ENCODE measurements at places on chromosomes 16 and 17.
A peak's percentile ranks its signal among the peaks of the same experiment; 100 is the strongest.

- DNase-seq = no peak
Measured at GRCh38 chr17:3916825-3917224, 560 bp upstream of the P2RX1 start.

GRCh38 chr16:68776821-68777485, 39.9 kb downstream of the CDH1 start:
- no peak for DNase-seq

- no peak for DNase-seq
Measured at GRCh38 chr16:31188450-31189411, 8.8 kb downstream of the FUS start.

GRCh38 chr16:27903046-27903655, 160.4 kb downstream of the GSG1L start:
- DNase-seq = no peak

- DNase-seq = peak; percentile 47
Measured at GRCh38 chr17:34797720-34798119, 163.5 kb downstream of the CCT6B start.

DNA sequence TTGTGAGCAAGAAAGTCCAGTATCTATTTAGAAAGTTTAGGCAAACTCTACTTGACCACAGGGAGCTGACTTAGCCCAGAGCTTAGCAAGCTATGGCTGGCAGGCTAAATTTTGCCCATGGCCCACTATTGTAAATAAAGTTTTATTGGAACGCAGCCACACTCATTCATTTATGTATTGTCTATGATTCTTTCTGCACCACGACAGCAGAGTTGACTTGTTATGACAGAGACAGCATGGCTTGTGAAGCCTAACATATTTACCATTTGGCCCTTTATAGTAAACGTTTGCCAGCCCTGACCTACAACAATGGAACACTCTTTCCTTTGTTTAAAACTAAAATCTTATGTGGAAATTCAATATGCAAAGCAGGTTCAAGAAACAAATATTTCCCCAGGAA, 100.0 kb upstream of the ZFHX3 start:
- no peak for DNase-seq

Data from liver (tissue), 10 donors.